ENCODE measurements at places on chromosomes 2 and 18.

GRCh38 chr18:25281556-25281955, 70.4 kb downstream of the ZNF521 start:
- H3K27ac ChIP-seq: no peak overlapping the region
- H3K4me1 ChIP-seq: peaks cover 39% of the 10 kb centered on the region
- no peaks in the 10 kb centered on the region for H3K27me3 ChIP-seq
- H3K36me3 ChIP-seq: no peaks in the 10 kb centered on the region

GRCh38 chr2:96962567-96963203, 23.7 kb downstream of the FAM178B start:
- no peaks in the 10 kb centered on the region for H3K36me3 ChIP-seq
- peaks cover 1% of the 10 kb centered on the region for H3K4me1 ChIP-seq
- DNase-seq: no peak
- no peak overlapping the region for H3K27ac ChIP-seq
- no peaks in the 10 kb centered on the region for H3K27me3 ChIP-seq

- no peaks in the 10 kb centered on the region for H3K27me3 ChIP-seq
- H3K36me3 ChIP-seq: peaks cover 28% of the 10 kb centered on the region
Observed at GRCh38 chr2:148218326-148219075, 197.6 kb downstream of the MBD5 start.

DNA sequence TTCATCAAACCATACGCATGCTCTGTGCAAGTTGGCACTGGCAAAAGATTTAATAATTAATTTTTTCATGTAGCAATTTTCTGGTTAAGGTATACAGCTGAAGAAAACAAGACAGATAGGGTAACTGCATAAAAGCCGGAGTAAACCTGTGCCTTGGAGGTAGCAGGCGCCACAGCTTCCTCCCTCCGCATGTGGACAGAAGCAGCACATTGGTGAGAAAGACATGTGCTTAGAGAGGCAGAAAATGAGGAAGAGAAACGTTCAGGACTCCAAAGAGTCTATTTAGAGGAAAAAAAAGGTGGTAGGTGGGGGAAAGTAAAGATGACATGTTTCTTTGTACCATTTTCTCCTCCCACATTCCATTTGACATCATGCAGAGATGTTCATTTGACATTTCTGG, 9.3 kb downstream of the ST6GAL2 start:
- H3K36me3 ChIP-seq: no peaks in the 10 kb centered on the region
- H3K27me3 ChIP-seq: peaks cover 37% of the 10 kb centered on the region
- no peak for DNase-seq
- no peaks in the 10 kb centered on the region for H3K4me1 ChIP-seq
- H3K4me3 ChIP-seq: no peak overlapping the region

DNA sequence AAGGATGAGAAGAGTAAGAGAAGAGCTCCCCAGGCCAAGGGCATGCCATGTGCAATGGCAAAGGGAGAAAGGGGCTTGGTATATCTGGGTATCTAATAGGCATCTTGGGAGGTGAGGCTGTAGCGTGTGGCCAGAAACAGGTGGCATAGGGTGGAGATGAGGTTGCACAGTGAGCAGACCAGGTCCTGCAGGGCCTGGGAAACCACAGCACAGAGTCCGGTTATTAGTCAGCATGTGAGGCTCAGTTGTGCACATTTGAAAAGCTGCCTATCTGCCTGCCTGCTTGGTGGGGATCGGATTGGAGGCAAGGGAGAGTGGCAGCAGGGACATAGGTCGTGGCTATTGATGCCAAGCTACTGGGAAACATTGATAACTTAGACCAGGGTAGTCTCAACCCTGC, 190.6 kb downstream of the TPGS2 start:
- peak overlapping the region; percentile 13 for H3K27ac ChIP-seq
- H3K27me3 ChIP-seq: no peaks in the 10 kb centered on the region
- peaks cover 20% of the 10 kb centered on the region for H3K4me1 ChIP-seq
- no peak for DNase-seq

- no peak for DNase-seq
- H3K4me3 ChIP-seq: peak overlapping the region; percentile 94
- H3K36me3 ChIP-seq: no peaks in the 10 kb centered on the region
- peaks cover 27% of the 10 kb centered on the region for H3K27me3 ChIP-seq
- H3K4me1 ChIP-seq: peaks cover 22% of the 10 kb centered on the region
Observed at GRCh38 chr2:171521361-171522051, 768 bp upstream of the CYBRD1 start.

- H3K4me3 ChIP-seq: peak overlapping the region; percentile 25
- peaks cover 14% of the 10 kb centered on the region for H3K4me1 ChIP-seq
- peaks cover 91% of the 10 kb centered on the region for H3K27me3 ChIP-seq
- H3K36me3 ChIP-seq: no peaks in the 10 kb centered on the region
- peak; percentile 20 for DNase-seq
Observed at GRCh38 chr2:179861027-179861415, 391 bp downstream of the ZNF385B start.

DNA sequence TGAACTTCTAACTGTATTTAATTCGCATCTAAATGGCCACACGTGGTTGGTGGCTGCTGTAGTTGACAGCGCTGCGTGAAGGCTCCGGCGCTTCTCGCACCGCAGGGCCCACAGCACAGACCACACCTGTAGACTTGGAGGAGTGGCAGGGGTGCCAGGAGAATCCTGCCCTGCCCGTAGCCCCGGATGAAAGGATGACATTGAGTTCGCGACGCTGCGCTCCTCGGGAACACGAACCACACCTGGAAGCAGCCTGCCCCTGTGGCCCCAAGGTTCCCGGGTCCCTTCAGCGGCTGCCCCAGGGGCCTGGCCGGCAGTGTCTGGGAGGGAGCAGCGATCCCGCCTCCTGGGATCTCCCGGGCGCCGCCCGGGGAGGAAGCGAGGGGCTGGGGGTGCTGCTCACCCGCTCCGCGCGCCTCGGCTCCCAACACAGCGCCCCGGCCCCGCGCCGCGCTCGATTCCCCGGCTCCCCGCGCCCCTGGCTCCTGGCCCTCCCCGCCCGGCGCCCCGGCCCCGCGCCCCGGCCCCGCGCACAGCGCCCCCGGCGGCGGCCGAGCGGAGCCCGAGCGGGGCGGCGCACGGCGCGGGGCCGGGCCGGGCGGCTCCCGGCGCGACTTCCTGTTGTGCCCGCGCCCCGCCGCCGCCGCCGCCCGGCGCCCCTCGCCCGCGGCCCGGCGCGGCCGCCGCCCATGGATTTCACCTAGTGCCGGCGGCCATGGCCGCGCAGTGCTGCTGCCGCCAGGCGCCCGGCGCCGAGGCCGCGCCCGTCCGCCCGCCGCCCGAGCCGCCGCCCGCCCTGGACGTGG, at the start of gene RNPEPL1:
TSS of gene RNPEPL1 (plus strand) at position 613 of the 806 bp plus-strand sequence. CDS start at position 716, 103 bp downstream.
- peaks cover 28% of the 10 kb centered on the region for H3K4me1 ChIP-seq
- H3K27me3 ChIP-seq: no peaks in the 10 kb centered on the region
- H3K27ac ChIP-seq: peak within 1 kb of the TSS; percentile 84
- peak; percentile 50 for DNase-seq
- H3K4me3 ChIP-seq: peak within 1 kb of the TSS; percentile 76

DNA sequence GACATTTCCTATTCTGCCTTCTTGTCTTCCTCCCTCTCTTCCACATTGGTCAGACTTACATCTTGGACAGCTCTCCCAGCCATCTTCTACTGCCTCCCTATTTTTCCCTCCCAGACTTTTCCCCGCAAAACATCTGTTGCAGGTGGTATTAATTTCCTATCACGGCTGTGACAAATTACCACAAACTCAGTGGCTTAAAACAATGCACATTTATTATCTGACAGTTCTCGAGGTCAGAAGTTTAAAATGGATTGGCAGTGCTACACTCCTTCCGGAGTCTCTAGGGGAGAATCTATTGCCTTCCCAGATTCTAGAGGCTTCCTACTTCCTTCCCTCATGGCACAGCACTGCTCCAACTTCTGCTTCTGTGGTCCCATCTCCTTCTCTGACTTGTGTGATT, 33.3 kb downstream of the STRADB start:
- DNase-seq: no peak
- no peak overlapping the region for H3K4me3 ChIP-seq
- peaks cover 21% of the 10 kb centered on the region for H3K36me3 ChIP-seq
- H3K27me3 ChIP-seq: no peaks in the 10 kb centered on the region
- peaks cover 7% of the 10 kb centered on the region for H3K4me1 ChIP-seq
- no peak overlapping the region for H3K27ac ChIP-seq

DNA sequence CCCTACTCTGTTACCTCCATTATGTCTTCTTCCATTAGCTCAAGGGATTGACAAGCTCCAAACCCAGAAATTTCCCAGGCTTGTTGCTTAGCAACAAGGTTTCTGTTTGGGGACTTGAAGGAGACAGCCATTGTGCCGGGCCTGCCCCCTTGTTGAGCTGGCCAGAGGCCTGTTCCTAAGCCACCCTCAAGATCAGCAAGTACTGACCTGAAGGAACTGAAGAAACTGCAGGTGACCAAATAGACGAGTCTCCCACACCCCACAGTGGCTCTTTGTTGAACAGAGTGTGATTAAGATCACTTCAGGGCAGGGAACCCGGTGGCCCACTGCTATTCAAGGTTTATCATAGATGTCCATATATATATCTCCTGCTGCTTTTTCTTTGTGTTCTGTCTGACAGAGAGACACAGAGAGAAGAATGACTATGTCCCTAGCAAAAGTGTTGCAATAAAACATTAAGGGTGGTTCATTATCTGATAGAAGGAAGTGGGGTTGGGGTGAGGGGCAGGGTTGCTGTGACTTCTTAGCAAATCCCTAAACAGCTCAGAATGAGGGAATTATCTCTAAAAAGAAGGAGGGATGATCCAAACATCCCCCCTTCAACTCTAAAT, 69.2 kb downstream of the RNF144A start:
- DNase-seq: no peak
- H3K4me1 ChIP-seq: peaks cover 38% of the 10 kb centered on the region
- H3K27me3 ChIP-seq: no peaks in the 10 kb centered on the region
- no peak overlapping the region for H3K4me3 ChIP-seq

DNA sequence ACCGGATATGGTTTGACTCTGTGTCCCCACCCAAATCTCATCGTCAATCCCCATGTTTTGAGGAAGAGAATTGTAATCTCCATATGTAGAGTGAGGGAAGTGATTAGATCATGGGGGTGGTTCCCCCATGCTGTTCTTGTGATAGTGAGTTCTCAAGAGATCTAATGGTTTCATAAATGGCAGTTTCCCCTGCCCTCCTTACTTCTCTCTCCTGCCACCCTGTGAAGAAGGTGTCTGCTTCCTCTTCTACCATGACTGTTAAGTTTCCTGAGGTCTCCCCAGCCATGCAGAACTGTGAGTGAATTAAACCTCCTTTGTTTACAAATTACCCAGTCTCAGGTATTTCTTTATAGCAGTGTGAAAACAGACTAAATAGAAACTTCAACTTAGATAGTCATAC, 69.5 kb downstream of the SESTD1 start:
- H3K4me3 ChIP-seq: no peak overlapping the region
- H3K27ac ChIP-seq: no peak overlapping the region
- H3K36me3 ChIP-seq: peaks cover 31% of the 10 kb centered on the region
- no peak for DNase-seq
- H3K27me3 ChIP-seq: no peaks in the 10 kb centered on the region
- H3K4me1 ChIP-seq: no peaks in the 10 kb centered on the region

GRCh38 chr2:133457861-133458260, 110.4 kb downstream of the NCKAP5 start:
- peaks cover 6% of the 10 kb centered on the region for H3K27me3 ChIP-seq
- no peak for DNase-seq
- H3K27ac ChIP-seq: no peak overlapping the region
- no peaks in the 10 kb centered on the region for H3K36me3 ChIP-seq
- peaks cover 5% of the 10 kb centered on the region for H3K4me1 ChIP-seq
- no peak overlapping the region for H3K4me3 ChIP-seq

GRCh38 chr18:25517881-25518715, 166.1 kb upstream of the ZNF521 start:
- H3K4me3 ChIP-seq: no peak overlapping the region
- H3K27me3 ChIP-seq: no peaks in the 10 kb centered on the region
- peaks cover 18% of the 10 kb centered on the region for H3K4me1 ChIP-seq
- H3K36me3 ChIP-seq: no peaks in the 10 kb centered on the region
- no peak for DNase-seq
- peak overlapping the region; percentile 72 for H3K27ac ChIP-seq

DNA sequence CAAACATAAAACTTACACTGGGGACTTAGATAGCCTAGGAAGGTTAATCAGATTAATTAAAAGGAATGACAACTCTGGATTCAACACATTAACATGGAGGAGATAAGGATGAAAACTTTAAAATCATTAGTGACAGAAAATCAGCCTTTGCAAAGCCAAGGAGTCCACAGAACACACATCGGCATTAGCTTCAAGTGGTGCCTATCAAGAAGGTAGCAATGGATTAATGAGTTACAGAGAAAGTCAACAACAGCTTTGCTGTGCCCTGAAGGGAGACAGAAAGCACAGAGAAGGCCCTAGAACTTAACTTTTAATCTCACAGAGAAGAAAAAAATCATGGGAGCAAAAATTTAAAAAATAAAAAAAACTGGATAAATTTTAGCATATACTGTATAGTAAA, 88.6 kb downstream of the KCNH7 start:
- DNase-seq: no peak
- no peak overlapping the region for H3K27ac ChIP-seq
- no peaks in the 10 kb centered on the region for H3K4me1 ChIP-seq
- H3K27me3 ChIP-seq: peaks cover 1% of the 10 kb centered on the region
- H3K36me3 ChIP-seq: no peaks in the 10 kb centered on the region

DNA sequence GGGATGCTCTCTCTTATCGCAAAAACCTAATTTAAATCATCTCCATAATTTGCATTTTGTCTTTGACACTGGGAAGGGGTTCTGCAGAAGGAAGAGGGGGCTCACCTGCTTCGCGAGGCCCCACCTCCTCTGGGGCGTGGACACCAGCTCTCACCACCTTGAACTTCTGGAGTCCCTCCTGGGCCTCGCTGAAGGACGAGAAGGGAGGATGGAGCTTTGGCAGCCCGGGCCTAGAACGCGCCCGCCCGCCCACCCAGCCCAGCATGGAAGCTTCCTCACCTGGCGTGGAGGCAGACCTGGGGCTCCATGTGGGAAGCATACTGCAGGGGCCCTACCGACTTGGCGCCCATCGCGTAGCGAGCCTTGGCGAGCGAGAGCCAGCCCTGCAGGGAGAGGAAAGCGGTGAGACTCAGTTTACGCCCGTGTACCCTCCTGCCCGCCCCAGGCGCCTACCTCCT, 1.1 kb upstream of the IMP4 start:
- peak overlapping the region; percentile 98 for H3K27ac ChIP-seq
- H3K4me1 ChIP-seq: peaks cover 28% of the 10 kb centered on the region
- peaks cover 28% of the 10 kb centered on the region for H3K36me3 ChIP-seq
- peak overlapping the region; percentile 99 for H3K4me3 ChIP-seq

- no peak overlapping the region for H3K4me3 ChIP-seq
- no peaks in the 10 kb centered on the region for H3K36me3 ChIP-seq
- H3K27ac ChIP-seq: no peak overlapping the region
- peaks cover 6% of the 10 kb centered on the region for H3K4me1 ChIP-seq
- no peak for DNase-seq
Observed at GRCh38 chr2:5664278-5664681, 27.9 kb upstream of the SOX11 start.

DNA sequence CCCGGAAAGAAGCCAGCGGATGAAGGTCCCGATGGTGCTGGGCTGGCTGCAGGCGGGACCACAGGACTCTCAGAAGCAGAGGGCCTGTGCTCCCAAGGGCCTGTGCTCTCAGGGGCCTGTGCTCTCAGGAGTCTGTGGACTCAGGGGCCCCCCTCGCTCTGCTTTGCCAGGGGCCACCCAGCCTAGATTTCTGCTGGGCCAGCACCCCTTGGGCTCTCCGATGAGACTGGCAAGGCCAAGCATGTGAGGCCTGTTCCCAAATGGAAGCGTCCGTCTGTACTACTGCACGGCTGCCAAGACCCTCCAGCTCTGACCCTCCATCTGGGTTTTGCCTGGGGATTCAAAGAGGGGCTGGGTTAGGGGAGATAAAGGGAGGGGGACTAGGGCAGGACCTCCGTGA, 54.6 kb downstream of the SH3BP4 start:
- H3K27me3 ChIP-seq: no peaks in the 10 kb centered on the region
- H3K4me1 ChIP-seq: peaks cover 63% of the 10 kb centered on the region
- peaks cover 12% of the 10 kb centered on the region for H3K36me3 ChIP-seq
- no peak for DNase-seq
